ENCODE measurements at places on chromosomes 5 and 9. TPM values are rescaled to one million over a fixed set of nuclear protein-coding genes. Genes with fewer than 3 reads are reported as not detected.

DNA sequence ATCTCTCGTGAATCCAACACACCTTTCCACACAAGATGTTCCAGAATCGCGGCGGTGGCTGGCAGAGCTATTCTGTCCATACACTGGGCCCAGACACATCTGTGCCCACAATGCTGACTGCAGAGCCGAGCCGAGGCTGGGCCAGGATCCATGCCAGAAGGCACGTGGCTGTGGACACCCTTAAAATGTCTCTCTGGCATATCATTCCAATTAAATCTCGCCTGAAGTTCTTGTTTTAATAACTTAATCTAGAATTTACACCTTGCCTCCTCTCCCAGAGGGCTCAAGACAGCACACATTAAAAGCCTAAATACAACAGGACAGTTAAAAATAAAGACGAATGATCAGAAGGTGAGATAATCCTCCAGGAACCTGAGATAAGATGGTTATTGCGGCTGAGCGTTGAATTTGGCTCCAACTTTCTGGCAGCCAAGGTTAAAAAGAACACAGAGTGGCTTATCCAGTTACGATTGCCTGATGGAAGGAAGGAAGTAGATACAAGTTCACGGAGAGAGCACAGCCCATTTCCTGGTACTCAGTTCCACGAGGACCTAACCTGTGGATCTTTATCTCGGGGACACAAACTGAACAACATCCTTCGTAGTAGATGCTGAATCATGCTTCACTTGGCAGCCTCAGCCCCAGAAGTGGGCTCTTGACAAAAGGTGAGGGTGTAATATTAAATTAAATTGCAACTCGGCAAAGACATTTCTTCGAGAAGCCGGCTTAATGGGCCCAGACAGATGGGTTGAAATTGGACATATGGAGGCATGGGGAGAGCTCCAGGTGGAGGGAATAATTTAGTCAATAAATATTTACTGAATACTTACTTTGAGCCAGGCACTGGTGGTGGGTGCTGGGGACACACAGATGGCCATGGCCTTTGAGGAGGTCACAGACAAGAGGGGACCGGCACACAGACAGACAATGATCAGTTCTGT is 86.0 kb upstream of the TBC1D2 start:
- DNase-seq = no peak
- peaks cover 8% of the 10 kb centered on the region for H3K4me1 ChIP-seq
- no peak overlapping the region for H3K27ac ChIP-seq
- no peaks in the 10 kb centered on the region for H3K36me3 ChIP-seq
- H3K27me3 ChIP-seq = no peaks in the 10 kb centered on the region
- H3K4me3 ChIP-seq = no peak overlapping the region

- DNase-seq = no peak
- H3K4me1 ChIP-seq = no peaks in the 10 kb centered on the region
- H3K36me3 ChIP-seq = no peaks in the 10 kb centered on the region
- no peaks in the 10 kb centered on the region for H3K27me3 ChIP-seq
Measured at GRCh38 chr5:123647066-123647465, 135.1 kb downstream of the CSNK1G3 start.

DNA sequence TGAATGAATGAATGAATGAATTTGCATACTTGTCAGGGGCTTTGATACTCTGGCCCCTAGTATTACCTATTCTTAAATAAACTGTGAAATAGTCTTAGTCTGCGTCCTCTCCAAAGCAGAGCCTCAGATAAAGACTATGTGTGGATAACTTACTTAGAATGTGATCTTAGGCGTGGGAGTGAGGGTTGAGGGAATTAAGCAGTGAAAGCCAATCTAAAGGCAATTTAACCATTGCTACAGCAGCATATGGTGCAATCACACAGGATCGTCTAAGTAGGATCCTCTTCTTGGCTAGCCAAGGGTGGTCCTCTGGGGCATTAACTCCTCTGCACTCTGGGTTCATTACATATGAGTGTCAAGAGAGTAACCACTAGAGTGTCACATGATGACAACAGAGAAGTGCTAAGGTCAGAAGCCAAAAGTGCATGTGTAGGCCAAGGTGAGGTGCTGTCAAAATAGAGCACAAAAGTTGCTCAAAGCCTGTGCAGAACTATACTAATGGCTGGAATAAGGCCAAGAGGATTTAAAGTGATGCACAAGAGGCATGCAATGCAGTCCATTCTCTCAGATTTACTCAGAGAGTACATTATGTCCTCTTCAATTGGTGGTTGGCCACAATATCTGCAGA is 274.4 kb upstream of the SEMA6A start:
- no peaks in the 10 kb centered on the region for H3K27me3 ChIP-seq
- H3K4me3 ChIP-seq = no peak overlapping the region
- H3K4me1 ChIP-seq = no peaks in the 10 kb centered on the region

DNA sequence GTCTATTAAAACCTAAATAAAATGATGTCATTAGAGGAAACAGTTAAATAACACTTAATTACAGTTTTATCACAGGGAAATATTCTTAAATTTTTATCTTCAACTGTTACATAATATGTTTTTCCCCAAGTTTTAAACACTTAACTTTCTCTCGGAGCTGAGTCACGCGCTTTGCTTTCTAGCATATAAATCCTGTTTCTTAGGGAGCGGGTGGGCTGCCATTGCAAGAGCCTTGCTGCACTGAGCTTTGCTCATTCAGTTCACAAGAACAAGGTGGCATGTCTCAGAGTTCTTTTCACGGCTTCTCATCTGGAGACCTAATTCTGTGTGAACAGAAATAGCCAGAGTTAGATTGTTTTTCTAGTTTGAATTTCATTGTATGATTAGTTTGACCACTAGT is 166.1 kb downstream of the ZSWIM6 start:
- no peaks in the 10 kb centered on the region for H3K27me3 ChIP-seq
- H3K36me3 ChIP-seq = peaks cover 19% of the 10 kb centered on the region
- no peak for DNase-seq
- no peak overlapping the region for H3K4me3 ChIP-seq
- no peak overlapping the region for H3K27ac ChIP-seq

GRCh38 chr5:75277463-75277862 is 40.8 kb upstream of the ANKRD31 start:
- H3K36me3 ChIP-seq = no peaks in the 10 kb centered on the region
- DNase-seq = no peak
- H3K27me3 ChIP-seq = no peaks in the 10 kb centered on the region
- H3K27ac ChIP-seq = no peak overlapping the region
- no peak overlapping the region for H3K4me3 ChIP-seq
- H3K4me1 ChIP-seq = no peaks in the 10 kb centered on the region

ZNF879 gene
- total RNA-seq = 7.3 TPM

- H3K4me3 ChIP-seq = no peak overlapping the region
- DNase-seq = no peak
- H3K36me3 ChIP-seq = no peaks in the 10 kb centered on the region
- no peaks in the 10 kb centered on the region for H3K27me3 ChIP-seq
Measured at GRCh38 chr5:122639864-122640263, 135.0 kb upstream of the SNX2 start.

Measured in lower lobe of right lung (tissue), 2 donors.